ENCODE measurements at places on chromosomes 2 and 18.
A peak's percentile ranks its signal among the peaks of the same experiment; 100 is the strongest.

- no peak for DNase-seq
These were observed 29.3 kb upstream of the HS6ST1 start for GRCh38 chr2:128347701-128348539.

- no peak for DNase-seq
These were observed 14.9 kb downstream of the LPIN2 start for GRCh38 chr18:2997846-2998564.

- DNase-seq: no peak
These were observed 145.7 kb downstream of the CERS6 start for GRCh38 chr2:168601741-168602140.

- no peak for DNase-seq
These were observed 69.5 kb downstream of the ARL4C start for GRCh38 chr2:234427081-234428061.

DNA sequence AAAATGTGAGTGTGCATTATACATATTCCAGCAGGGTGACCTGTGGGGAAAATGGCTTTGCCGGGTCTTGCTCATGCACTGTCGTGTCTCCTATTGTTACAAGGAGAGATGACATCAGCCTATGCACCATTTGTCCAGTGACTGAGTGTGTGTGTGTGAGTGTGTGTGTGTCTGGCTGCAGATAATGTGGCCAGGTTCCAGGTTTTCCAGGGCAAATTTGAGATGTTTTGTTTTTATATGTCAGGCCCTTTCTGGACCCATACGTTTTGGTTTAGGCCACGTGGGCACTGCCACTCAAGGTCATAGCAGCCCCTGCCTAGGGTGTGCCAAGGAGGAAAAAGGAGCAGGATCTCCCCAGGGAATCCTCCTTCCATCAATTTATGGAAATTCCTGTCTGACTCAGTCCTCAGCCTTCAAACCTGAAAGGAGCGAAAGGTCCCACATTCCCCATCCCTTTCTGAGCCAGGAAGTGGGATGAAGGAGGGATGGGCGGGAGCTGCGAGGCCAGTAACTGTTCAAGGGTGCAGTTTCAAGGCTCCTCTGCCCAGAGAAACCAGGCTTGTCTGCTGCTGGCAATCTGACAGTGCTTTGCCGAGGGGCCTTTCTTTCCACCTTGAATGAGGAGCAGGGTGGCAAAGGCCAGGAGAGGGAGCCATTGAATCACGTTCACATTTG lies 93.0 kb upstream of the SMAD2 start:
- DNase-seq: no peak

DNA sequence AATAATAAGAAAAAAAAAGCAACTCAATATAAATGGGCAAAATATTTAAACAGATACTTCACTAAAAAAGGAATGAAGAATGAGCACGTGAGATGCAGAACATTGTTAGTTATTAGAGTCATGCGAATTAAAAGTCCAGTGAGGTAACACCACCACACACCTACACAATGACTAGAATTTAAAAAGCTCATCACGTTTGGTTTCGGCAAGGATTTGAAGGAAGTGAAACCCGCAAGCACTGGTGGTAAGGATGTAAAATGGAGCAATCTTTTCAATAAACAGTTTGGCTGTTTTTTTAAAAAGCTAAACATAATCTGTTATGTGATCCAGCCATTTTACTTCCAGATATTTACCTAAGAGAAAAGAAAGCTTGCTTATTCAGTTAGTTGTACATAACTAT lies 1181.6 kb upstream of the CELF4 start:
- DNase-seq: no peak

GRCh38 chr2:74005786-74006185 lies 21.1 kb downstream of the TET3 start:
- no peak for DNase-seq

DNA sequence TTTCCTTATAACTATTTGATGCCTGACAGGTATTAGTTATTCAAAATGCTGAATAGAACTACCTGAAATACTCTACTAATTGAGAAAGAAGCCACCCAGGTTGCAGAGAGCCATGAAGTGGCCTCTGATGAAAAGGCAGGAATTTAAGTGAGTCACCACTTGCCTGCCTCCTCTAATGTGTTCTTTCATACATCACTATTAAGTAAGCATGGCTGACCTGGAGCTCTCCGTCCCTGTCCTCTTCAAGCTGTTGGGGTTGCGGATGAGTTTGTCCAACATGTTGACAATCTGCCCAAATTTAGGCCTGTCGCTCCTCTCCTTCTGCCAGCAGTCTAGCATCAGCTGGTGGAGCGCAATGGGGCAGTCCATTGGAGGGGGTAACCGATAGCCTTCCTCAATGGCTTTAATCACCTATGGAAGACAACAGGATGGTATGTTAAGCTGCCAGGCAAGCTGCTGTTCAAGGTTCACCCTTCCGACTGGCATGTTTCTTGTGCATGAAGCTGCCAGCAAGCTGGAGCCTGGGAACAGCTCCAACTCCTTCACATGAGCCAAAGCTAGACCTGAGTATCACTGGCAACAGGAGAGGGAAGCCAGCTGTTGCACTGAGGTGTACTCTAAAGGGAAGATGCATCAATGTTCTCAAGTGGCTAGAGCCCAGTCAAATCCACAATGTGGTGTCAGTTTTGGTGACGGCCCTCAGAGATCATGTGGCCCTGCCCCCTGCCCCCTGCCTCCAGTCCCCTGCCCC lies 142.2 kb downstream of the EPHA4 start:
- no peak for DNase-seq

- DNase-seq: no peak
These were observed 618 bp upstream of the TNS1 start for GRCh38 chr2:218003281-218003944.

DNA sequence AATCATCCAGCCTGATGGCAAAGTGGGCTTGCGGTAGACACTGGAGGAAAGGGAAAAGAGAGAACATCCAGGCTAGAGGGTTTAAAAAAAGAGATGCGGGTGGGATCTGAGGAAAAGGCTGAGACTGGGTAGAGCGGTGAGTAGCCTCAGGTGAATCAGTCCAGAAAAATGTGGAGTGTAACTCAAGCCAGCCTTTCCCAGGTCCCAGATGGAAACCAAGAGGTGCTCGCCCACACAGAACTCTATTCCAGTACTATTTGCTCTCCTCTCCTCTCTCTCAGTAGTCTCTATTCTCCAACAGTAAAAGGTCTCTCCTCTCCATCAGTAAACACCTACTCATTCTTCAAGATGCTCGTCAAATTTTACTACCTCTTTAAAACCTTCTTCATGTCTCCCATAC lies 38.3 kb upstream of the NRP2 start:
- no peak for DNase-seq

DNA sequence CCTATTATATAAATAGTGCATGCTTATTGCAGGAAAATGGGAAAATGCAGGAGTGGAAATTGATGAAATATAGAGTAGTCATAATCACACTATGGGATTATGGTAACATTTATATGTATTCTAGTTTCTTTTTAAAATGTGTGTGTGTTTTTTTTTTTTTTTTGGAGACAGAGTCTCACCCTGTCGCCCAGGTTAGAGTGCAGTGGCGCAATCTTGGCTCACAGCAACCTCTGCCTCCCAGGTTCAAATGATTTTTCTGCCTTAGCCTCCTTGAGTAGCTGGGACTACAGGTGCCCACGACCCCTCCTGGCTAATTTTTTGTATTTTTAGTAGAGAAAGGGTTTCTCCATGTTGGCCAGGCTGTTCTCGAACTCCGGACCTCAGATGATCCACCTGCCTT lies 47.0 kb downstream of the BIRC6 start:
- no peak for DNase-seq

- peak; percentile 9 for DNase-seq
These were observed 512.9 kb upstream of the ACVR2A start for GRCh38 chr2:147331790-147332419.

DNA sequence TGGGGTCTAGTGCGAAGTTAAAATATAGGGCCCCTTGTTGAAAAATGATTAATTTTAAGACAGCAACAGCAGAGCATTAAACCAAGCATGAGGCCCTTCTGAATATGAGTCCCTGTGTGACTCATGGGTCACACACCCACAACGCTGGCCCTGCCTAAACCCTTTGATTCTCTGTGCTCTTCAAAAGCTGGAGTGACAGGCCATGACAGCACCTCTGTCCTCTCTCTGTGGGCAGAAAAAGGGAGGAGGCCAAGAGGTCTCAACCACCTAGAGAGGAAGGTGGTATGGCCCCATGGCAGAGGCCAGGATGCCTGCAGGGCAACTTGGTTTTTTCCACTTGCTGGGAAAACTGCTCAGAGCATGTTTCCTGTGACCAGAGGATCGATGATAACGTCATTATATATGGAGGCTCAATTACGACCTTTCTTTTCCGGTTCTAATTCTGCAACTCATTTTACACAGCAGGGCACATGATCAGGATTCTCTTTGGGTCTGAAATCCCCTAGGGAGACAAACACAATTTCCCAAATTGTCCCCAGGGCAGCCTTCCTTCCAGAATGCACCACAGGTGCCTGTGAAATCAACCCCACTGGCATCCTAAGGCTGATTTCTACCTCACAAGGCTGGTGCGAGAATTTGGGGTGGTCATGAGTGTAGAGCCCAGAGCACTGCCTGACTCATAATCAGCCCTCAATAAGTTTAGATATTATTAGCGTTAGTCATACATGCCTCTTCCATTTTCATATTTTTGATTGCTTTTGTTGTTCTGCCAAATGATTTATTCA lies 102.0 kb upstream of the PPP1CB start:
- no peak for DNase-seq

DNA sequence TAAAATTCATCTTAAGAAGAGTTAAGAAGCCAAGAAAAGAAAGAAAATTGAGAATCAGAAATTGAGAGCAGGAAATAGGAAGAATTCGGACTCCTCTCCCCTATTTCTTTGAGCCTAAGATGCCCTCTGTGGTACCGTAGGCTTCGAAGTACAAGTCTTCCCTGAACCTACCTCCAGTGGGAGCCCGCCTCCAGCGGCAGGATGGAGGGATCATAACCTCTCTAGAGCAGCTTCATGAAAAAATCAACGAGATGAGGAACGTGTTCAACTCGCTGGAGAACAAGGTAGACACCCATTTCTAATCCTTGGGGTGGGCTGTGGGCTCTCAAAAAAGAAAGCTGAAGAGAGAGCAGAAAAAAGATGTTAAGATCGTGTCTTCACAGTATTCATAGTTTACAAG lies 36.3 kb downstream of the ARHGEF33 start:
- no peak for DNase-seq

- no peak for DNase-seq
These were observed 230.7 kb downstream of the MYO3B start for GRCh38 chr2:170408461-170409163.

DNA sequence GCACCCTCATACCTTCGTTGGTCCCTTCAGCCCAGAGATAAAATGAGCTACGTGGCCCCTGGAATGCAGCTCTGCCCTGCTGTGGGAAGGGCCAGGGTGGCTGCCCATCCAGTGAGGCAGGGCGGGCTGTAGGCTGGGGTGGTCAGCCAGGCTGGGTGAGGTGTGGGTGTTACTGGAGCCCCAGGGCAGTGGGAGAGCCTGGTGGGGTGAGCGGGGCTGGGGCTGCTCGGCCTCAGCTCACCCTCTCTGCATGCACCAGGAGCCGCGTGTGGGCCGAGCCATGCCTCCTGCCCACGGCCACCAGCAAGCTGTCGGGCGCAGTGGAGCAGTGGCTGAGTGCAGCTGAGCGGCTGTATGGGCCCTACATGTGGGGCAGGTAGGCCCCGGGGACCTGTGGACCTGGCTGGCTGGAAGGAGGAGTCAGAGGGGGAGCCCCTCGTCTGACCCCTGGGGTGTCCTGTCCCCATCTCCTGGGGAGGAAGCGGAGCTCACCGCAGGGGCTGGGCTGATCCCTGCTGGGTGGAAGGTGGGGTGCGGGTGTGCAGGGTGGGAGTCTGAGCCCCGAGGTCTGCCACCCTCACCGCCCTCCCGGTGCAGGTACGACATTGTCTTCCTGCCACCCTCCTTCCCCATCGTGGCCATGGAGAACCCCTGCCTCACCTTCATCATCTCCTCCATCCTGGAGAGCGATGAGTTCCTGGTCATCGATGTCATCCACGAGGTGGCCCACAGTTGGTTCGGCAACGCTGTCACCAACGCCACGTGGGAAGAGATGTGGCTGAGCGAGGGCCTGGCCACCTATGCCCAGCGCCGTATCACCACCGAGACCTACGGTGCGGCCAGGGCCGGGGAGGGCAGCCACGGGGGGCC lies 5.5 kb downstream of the RNPEPL1 start:
- no peak for DNase-seq

DNA sequence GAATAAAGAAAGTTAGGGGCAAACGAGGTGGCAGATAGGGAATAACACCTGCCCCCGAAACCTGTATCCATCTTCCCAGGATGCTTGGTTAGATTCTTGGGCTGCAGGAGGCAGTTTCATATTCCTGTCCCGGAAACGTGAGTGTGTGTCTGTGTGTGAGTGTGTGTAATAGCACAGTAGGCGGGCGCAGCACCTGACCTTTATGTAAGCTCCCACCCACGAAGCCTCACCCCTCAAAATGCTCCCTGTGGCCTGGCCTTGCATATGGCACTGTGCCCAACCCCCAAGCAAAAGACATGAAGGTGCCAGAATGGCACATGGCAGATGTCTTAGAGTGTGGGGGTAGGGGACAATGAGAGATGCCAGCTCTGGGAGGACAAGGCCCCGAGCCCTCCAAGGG lies 48.9 kb downstream of the EFR3B start:
- no peak for DNase-seq

DNA sequence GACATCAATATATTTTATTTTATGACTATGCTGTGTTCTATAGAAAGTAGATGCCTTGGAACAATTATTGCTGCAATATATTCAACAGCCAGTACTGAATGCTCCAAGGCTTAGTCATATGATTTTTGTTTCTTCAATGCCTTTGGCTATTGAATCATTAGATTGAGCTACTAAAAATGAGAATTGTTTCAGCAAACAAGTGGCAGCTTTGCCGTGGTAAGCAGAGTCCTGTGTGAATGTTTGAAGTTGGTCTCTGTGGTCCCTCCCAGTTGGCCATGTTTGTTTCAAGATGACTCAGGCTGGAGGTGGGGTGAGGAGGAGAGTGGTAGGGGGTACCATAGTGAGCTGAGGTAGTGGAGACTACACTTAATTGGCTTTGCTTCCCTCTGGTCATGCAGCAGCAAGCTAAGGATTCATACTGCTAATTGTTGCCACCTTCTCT lies 198.6 kb upstream of the EPAS1 start:
- DNase-seq: no peak

DNA sequence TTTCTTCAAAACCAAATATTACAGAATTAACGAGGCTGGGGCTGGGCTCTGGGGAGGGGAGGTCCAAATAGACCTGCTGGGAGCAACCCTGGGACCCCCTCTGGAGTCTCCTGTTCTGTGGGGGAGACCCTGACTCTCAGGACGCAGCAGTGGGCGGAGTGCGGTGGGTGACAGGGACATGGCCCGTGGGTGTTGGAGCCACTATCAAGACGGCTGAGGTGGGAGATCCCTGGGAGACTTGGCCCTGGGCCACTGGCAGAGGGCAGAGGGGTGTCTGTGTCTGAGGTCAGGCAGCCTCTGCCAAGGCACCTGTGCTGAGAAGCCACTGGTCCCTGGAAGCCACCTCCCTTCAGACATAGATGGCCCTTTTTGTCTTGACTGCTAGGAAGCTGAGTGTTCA lies 79.5 kb upstream of the CTDP1 start:
- no peak for DNase-seq

DNA sequence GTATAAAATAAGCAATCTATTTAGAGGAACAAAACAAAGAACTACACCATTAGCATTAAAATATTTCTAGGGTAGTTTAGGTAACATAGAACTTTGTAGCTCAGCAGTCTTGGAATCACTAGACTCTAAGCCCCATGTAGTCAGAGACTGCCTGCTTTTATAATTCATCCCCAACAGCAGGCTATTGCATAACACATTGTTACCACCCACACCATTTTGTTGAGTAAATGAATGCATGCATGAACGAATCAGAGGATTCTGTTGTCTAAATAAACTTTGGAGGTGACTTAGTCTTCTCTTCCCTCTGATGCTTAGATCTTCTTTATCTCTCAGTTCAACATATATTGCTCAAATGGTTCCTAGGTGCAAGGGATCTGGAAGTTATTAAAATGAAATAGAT lies 167.6 kb upstream of the TNP1 start:
- no peak for DNase-seq
